Ovary (tissue), 10 donors: ENCODE measurements at places on chromosomes 1 and 21. TPM values are rescaled to one million over a fixed set of nuclear protein-coding genes. Genes with fewer than 3 reads are reported as not detected.

GRCh38 chr1:7093297-7093696 is 308.0 kb downstream of the CAMTA1 start:
- DNase-seq: no peak

DNA sequence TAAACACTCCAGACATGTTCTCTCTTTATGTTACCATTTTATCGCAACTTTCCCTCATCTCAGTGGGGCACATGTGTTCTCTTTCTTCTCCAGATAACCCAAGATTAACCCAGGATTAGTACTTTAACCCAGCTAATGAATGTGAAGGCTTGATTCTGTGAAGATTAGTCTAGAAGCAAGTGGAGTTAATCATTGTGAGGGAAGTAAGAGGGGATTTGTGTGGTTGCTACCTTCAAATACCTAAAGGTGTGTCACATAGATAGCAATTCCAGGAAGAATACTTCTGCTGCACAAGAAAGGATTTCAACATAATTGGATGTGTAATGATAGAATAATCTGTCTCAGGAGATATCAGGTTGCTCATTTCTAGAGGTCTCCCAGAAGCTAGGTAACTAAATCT is 327.1 kb downstream of the PBX1 start:
- DNase-seq: no peak

DNA sequence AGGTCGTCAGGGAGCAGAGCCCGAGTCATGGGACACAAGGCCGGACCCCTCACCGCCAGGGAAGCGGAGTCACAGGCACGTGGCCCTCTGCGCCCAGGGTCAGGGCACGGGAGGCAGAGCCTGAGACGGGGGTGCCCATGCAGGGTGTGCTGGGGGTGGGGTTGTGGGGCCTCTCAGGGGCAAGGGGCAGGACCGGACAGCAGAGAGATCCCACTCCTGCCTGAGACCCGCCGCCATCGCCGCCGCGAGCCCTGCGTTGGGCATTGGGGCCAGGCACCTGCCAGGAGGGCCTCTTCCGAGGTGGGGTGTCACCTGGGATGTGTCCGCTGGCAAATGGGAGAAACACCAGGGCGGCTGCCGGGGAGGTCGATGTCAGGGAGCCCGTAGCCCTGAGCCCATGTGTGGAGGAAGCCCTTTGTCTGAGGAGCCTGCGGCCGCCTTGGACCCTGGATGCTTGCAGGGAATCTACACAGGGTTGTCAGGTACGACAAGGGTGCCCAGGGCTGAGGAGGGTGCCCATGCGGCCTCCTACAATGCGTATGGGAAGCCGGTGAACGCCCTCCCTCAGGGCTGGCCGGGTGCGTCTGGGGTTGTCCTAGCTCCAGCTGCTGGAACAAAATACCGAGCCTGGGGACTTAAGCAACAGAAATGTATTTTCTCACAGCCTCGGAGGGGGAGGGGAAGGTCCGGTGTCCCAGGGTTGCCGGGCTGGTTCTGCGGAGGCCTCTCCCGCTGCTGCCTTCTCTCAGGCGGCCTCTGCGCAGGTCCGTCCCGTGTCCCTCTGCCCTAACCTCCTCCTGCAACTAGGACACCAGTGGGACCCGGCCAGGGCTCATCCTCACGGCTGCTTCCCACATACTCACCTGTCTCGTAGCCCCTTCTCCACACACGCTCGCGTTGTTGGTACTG is 16.4 kb upstream of the C1orf159 start:
- DNase-seq: no peak

DNA sequence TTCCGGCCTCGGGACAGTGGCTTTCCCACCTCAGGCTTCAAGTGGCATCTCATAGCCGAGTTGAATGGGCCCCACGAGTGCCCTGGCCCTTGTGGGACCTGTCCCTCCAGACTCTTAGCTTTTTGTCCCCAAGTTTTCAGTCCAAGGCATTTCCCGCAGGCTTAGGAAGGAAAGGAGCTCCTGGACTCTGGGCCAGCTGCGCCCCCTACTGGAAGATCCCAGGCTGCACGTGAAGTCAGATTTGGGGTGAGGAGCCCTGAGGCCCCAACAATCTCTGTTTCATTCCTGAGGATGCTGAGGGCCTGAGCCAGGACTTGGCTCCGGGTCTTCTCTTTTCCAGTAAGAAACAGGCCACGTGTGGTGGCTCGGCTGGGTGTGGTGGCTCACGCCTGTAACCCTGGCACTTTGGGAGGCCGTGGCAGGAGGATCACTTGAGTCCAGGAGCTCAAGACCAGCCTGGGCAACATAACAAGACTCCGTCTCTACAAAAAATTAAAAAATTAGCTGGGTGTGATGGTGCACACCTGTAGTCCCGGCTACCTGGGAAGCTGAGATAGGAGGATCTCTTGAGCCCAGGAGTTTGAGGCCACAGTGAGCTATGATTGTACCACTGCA is 67.4 kb downstream of the ARHGEF10L start:
- DNase-seq: peak; percentile 84

DNA sequence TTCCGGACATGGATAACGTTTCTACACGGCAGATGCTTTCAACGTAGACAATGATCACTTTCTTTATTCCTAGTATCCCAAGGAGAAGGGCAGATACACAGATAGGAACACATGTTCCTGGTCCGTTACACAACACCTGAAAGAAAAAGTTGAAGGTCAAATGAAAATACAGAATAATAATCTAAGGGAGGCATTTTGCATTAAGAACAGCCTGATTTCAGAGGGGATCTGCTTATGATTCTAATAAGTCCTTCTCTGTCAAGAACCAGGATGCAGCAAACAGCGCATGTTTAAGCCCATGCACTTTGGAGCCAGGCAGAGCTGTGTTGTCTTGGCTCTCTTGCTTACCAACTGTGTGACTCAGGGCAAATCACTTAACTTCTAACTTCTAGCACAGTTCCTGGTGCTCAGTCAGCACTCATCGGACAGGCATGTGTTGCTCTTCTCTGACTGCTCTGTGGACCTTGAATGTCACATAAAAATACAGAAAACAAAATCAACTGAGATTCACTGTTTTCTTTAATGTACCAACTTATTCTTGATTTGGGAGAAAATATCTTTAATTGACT is 56.3 kb upstream of the CNN3 start:
- DNase-seq: no peak

Gene OR2L5
- not detected for polyA plus RNA-seq
